ENCODE measurements at places on chromosomes 13 and 19.

- DNase-seq, result no peak
Observed at GRCh38 chr19:10562609-10563008, 3.2 kb downstream of the KRI1 start.

- DNase-seq, result no peak
Observed at GRCh38 chr19:418761-419671, 10.1 kb upstream of the C2CD4C start.

GRCh38 chr13:72463561-72463960, 263.9 kb downstream of the MZT1 start:
- no peak for DNase-seq

GRCh38 chr13:67742478-67742877, 512.3 kb upstream of the PCDH9 start:
- DNase-seq, result no peak

GRCh38 chr13:98921786-98922185, 56.1 kb downstream of the DOCK9 start:
- no peak for DNase-seq

DNA sequence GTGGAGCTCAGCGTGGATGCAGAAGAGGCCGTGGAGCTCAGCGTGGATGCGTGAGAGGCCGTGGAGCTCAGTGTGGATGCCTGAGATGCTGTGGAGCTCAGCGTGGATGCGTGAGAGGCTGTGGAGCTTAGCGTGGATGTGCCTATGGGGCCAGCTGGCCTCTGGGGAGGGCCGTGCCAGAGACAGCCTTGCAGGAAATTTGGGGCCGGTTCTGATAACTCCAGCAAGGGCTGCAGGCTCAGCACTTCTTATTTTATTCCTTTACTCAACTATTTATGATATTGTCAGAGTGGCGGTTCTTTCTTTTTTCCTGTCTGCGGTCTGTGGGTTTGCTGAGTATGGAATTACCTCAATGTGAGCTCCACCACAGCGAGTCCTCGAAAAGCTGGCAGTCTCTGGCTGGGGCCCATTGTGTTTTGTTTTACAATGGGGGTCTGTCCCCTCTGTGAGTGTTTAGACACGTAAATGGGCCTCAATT, 17.8 kb upstream of the TMEM255B start:
- DNase-seq, result no peak

- no peak for DNase-seq
Observed at GRCh38 chr13:96822895-96823294, 171.4 kb downstream of the OXGR1 start.

- DNase-seq, result no peak
Observed at GRCh38 chr13:28137596-28137995, 749 bp upstream of the PAN3 start.

GRCh38 chr19:28327905-28328304, 885.0 kb downstream of the UQCRFS1 start:
- DNase-seq, result no peak

- no peak for DNase-seq
Observed at GRCh38 chr19:50461066-50461875, 15.0 kb upstream of the EMC10 start.

Data from thymus (tissue), 14 donors.